Left ventricle myocardium superior (tissue), 1 donor: ENCODE measurements at places on chromosomes 6 and 20. TPM values are rescaled to one million over a fixed set of nuclear protein-coding genes. Genes with fewer than 3 reads are reported as not detected.

CD24 gene
- 0.99 TPM for total RNA-seq

DNA sequence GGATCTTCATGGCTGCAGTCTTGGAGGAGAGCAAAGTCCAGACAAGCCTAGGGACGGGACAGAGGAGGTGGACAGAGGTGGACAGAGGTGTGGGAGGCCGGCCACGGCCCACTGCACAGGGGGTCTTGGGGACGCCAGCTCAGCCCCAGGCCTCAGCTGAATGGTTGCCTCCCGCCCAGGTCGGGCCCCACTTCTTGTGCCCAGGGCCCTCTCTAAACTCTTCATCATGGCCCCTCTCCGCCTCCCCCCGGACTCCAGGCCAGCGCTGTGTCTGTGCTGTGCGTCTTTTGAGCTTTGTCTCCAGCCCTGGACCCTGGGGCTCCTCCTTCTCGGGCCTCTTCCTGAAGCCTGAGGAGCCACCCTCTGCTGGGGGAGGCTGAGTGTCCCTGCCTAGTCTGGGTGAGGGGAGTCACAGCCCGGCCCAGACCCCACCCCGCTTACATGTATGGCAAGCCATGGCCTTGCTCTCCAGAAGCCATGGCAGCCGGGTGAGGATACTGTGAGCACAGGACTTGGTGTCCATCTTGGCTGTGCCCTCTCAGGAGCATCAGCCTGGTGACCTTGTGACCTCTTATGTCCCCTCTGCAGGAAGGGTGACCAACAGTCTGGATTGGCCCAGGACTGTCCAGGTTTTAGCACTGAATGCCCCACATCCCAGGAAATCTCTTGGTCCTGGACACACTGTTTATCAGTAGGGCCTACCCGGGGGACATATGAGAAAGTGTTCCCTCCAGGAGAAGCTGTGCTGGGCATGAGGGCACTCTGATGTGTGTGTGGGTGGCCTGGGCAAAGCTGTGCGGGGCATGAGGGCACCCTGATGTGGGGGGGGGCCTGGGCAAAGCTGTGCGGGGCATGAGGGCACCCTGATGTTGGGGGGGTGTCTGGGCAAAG lies 9.4 kb upstream of the NPBWR2 start:
- peak; percentile 15 for DNase-seq

- peak; percentile 40 for DNase-seq
Measured at GRCh38 chr20:22805219-22805618, 220.8 kb upstream of the FOXA2 start.

TREML1 gene
- not detected for total RNA-seq

- no peak for DNase-seq
Measured at GRCh38 chr6:118968416-118968815, 33.5 kb upstream of the MCM9 start.
